Activated naive CD4-positive, alpha-beta T cell (primary cell): ENCODE measurements at places on chromosomes 16 and 17.

DNA sequence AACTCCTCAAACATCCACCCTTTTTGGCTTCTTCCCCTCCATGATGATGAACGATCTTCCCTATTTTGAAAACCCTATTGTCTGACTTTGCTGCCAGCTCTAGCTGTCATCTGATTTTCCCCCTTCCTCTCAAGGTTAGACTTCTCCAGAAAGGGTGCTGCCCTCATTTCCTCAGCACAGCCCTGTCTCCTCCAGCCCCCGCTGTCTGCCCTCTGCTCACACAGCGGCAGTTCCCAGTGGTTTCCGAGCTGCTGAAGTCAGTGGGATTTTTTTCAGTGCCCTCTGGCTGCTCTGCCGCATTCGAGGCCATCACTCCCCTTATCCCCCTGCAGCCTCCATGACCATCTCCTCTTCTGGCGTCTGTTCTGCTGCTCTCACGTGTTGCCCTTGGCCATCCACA lies 26.6 kb upstream of the C17orf107 start:
- DNase-seq = no peak

DNA sequence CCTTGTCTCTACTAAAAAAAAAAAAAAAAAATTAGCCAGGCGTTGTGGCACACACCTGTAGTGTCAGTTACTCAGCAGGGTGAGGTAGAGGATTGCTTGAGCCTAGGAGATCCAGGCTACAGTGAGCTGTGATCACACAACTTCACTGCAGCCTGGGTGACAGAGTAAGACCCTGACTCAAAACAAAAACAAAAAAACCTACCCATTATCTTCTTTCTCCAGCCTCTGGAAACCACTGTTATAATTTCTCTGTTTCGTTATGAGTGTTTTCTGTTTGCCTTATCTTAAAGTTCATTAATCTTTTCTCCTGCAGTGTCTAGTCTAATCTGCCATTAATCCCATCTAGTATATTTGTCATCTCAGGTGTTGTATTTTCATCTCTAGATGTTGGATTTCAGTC lies 18.6 kb upstream of the CLTC start:
- no peak for DNase-seq

- no peak for DNase-seq
These were observed 127.1 kb upstream of the HS3ST3A1 start for GRCh38 chr17:13728781-13729180.

DNA sequence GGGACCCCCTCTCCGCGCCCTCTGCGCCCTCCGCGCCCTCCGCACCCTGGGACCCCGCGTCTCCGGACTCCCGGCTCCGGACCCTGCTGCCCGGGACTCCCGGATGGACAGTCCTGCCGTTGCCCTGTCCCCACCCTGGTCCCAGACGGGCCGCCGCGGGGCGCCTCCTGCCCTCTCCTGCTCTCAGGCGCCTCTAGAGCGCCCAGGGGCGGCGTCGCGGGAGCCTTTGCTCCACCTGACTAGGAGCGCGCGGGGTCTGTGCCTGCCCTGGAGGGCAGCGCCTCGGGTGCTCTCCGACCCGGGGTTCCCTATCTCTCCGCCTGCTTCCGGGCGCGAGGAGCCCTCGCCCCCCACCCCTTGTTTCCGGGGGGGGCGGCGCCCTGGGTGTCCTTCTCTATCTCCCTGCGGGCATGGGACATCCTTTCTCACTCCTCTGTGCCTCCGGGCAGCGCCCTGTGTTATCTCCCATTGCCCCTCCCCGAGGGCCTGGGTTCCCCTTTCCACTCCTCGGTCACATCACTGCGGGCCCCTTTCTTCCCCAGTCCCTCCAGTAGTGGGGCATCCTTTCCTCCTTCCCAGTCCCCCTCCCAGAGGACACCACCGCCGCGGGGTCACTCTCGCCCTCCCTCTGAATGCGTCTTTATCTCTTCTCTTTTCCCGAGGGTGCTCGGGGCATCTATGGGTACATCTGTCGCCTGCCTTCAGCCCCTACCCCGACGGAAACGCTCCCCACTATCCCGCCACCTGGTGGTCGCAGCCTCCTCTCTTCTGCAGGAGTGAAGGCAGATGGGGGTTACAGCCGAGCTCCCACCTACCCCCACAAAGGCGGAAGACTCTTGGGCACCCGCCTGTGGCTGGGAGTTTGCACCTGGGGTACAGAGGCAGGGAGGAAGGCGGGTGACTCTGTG lies 875 bp downstream of the PRKCB start:
- peak; percentile 8 for DNase-seq

DNA sequence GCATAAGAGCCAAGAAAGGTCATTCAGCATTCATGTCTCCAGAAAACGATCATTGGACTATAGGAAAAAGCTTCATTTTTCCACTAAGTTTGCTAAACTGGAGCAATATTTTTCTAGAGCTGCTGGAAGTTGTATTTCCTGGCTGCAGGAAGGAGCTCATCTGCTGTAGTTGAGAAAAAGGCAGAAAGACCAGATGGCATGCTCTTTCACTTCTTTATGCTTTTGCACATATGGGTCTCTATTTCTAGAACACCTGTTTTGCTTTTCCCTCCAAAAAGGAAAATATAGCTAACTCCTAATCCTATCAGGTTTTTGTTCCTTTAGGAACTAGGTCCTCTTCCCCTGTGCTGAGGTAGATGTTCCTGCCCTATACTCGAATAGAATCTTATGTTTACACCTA lies 61.9 kb upstream of the HLF start:
- DNase-seq = no peak

- DNase-seq = no peak
These were observed 6.0 kb upstream of the PRDM7 start for GRCh38 chr16:90083139-90083538.

DNA sequence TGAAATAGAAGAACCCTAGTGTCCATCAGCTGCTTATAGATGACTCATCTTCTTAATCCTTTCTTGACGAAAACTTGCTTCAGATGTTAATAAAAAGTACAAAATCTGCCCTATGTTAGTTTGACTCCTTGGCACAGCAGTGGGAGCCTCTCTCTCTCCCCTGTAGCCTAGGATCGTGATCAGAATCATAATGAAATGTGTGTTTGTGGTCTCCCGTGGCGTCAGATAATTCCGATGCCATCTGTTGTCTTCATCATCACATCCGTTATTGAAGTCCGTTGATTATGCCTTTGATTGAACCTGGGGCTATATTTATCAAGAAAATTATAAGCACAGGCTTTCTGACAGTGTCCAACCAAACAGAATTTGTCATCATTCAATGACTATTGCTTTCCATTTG lies 102.5 kb downstream of the BMERB1 start:
- DNase-seq = no peak

DNA sequence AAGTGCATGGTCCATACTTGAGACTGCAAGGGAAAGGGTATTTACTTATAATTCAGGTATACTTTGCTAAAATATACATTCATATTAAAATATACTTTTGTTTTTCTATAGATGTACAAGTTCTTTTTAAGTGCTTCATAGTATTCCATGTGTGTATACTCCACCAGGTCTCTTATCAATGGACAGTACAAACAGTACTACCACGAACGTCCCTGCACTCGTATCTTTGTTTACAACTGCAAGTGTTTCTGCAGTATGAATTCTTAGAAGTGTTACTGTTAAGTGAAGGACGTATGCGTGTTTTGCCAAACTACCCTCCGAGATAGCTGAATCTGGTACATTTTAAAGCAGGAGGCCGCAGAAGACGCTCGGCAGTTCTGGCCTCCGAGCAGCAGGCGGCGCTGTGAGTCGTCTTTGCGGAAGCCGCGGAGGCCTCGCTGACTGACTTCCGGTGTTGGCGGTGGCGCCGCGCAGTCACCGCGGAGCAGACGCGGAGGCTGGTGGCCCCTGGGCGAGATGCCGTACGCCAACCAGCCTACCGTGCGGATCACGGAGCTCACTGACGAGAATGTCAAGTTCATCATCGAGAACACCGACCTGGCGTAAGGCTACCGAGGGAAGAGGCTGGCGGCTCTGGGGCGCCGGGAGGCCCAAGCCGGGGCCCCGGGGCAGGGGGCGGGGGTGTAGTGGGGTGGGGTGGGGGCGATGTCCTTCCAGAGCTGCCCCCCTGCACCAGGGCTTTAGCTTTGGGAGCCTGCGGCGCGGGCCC lies at the start of gene POLR2C:
Gene POLR2C (plus strand): TSS at position 471 of the 769 bp plus-strand sequence. CDS start 46 bp downstream, at position 517.
- DNase-seq = peak; percentile 92

GRCh38 chr17:47717261-47717697 lies 15.8 kb upstream of the TBX21 start:
- no peak for DNase-seq

- no peak for DNase-seq
These were observed 9.2 kb downstream of the CASKIN1 start for GRCh38 chr16:2187212-2187611.

GRCh38 chr16:87741700-87742415 lies 23.9 kb downstream of the KLHDC4 start:
- DNase-seq = no peak

DNA sequence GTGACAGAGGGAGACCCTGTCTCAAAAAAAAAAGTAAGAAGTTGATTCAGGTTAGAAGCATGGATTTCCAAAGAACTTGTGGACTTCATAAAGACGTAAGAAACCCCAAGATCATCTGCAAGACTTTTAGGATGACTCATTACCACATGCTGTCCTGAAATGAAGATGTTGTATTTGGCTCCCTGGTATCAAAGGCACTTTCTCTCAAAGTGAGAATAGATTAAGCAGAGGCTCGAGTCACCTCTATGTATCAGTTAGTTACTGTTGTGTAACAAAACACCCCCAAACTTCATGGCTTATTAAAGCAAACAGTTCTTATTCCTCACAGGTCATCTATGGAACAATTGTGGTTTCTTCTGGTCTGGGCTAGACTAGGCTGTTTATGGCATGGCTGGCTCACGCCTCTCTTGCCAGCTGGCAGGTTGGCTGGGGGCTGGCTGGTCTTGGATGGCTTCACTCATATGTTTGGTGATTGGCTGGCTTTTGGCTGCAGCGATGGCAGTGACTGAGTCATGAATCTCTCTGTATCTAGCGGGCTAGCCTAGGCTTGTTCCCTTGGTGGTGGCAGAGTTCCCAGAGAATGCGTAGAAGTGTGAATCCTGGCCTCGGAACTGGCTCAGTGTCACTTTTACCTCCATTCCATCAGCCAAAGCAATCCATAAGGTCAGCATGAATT lies 60.4 kb upstream of the MSI2 start:
- DNase-seq = no peak

- DNase-seq = peak; percentile 78
These were observed at the start of gene USP10 for GRCh38 chr16:84699712-84700445. Gene USP10, plus strand, starts transcription at chr16:84700000. Its CDS starts 91 bp downstream, at chr16:84700091.

DNA sequence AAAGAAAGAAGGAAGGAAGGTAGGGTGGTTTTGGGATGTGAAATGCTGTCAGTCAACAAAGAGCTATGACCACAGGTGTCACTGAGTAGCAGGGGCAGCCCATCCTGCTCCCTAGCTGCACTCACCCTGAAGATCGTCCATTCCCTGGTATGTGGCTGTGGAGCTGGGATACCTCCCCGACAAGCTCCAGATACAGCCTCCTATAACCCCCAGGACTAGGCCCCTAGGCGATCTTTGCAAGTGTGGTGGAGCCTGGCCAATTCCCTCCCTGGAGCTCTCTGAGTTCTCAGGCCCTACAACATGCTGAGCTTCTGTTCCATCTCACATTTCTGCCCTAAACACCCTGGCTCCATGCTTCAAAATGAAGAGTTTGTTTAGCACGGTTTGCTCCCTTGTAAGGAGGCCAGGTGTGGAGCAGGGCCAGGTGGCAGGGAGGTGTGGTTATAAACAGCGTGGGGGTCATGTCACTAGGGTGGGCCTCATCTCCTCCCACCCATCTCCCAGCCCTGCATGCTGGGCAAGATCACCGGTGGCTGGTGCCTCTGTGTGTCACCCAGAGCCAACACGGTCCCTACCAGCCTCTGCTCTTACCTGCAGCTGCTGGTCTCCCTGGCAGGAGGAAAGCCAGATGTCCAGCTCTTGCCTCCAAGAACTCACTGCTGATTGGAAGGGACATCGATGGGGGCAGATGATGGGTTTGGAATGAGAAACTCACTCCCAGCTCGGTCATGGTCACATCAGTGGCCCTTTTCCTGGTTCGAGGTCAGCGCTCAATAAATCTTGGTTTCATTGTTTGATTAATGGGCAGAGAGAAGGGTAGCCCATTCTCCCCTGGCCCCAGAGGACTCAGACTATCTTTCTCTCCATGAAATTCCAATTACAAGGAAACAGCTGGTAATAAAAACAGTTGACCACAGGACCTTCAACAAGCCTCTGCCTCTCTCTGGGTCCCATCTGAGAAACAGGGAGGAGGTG lies 511.0 kb upstream of the CDH5 start:
- DNase-seq = no peak

DNA sequence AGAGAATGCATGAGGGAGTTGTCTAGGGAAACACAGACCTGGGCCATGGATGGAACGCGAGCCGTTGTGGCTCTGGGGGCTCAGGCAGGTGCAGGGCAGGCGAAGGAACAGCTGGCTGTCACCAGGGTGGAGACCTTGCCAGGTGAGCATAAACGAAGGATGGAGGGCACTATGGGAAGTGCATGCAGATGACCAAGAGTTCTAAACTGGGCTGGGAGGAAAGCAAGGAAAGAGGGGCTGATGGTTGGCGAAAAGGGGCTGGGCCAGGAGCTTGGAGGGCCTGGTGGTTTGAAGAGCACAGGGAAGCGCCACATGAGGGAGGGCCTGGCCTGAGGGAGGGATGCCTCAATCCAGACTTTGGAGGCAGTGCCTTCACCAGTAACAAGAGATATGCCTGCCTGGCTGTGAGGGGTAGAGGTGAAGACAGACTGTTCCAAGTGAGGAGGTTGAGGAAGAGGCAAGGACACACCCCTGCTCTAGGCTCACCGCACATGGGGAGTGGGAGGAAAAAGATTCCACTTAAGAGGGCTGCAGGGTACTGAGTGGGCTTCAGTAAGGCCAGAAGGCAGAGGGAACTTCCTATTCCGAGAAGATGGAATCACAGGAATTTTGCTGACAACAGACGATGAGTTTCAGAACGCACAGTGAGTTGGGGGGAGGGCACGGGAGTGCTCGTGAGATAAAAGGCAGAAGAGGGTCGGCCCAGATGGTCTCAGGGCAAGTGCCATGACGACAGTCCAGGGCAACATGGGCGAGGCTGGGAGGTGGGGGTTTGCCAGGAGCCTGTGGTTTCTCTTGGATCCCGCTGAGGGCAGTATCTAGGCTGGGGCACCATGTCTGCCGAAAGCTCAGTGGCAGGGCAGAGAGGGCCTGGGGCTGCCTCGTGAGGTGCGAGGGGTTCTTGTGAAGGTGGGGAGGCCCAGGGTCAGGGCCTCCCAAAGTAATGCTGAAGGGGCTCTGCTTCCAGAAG lies 20.6 kb downstream of the B9D1 start:
- DNase-seq = no peak

DNA sequence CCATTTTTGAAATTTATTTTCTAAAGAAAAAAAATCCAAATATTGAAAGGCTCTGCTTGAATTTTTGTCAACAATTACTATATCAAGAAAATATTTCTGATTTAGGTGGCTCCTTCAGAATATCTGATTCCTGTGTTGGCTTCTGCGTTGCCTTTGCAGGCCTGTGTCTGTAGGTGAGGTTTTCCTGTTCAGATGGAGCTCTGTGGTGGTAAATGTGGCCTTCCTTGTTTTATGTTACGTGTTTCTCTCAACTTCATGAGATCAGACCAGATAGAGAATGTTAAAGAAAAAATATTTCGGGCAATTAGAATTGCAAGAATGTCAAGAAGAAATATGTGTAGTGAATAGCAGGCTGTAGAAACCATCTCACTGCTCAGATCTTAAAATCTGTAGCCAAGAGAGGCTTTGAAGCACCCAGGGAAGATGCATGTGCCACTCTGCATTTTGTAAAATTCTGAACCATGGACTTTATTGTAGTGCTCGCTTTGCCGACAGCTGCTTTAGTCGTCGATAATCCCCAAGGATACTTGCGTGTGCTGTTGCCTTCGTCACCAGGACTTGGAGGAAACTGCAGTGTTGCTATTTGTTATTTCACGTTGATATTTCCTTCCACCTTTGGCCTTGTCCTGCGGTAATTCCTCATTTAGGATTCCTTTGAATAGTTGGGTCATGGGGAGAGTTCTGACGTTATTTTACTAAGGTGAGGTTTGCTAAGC lies 69.9 kb downstream of the RPTOR start:
- DNase-seq = no peak

- DNase-seq = no peak
These were observed 103.6 kb upstream of the C16orf82 start for GRCh38 chr16:26963109-26963508.
